M059J (cell line): ENCODE measurements at places on chromosomes 13 and 19. TPM values are rescaled to one million over a fixed set of nuclear protein-coding genes. Genes with fewer than 3 reads are reported as not detected.

The MISP gene
- 0.37 and 0.79 TPM in 2 replicates for total RNA-seq

The OR4F17 gene
- total RNA-seq, result not detected in 2 replicates

The NLRP5 gene
- total RNA-seq, result not detected in 2 replicates

The HSD17B14 gene
- 20.9 and 22.7 TPM in 2 replicates for total RNA-seq

The TEX101 gene
- total RNA-seq, result not detected in 2 replicates

The NKPD1 gene
- total RNA-seq, result not detected in 2 replicates

The RETN gene
- total RNA-seq, result not detected in 2 replicates

GRCh38 chr19:39194832-39195542 lies 1.8 kb upstream of the NCCRP1 start:
- DNase-seq, result peak; percentile 36

DNA sequence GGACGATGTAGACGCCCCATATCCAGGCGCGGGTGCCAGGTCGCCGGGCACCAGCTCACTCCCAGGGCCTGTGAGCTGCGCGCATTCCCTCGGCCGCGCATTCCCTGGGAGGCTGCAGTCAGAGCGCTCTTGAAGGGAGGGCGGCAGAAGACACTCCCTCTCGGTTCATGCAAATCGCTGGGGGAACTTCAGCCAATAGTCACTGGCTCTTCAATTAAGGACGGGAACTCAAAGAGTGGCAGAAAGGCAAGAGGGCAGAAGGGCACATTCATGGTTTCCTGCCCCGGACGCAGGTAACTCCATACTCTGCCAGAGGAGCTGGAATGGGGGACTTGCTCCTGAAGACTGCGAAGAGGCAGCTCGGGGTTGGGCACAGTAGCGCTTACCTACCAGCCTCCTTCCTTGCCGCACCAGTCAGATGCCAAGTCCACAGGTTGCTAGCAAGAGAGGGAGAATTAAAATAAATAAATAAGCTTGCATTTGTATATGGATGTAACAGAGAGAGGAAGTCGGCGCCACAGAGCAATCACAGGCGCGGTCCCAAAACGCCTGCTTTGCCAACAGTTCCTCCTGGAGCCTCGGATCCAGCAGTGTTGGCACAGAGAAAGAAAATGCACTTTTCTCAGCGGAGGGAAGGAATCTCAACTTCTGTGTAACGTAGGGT lies 459 bp downstream of the PCDH20 start:
- DNase-seq, result peak; percentile 0

GRCh38 chr13:107216046-107216755 lies 648.3 kb upstream of the ARGLU1 start:
- DNase-seq, result no peak

- DNase-seq, result peak; percentile 6
Measured at GRCh38 chr13:61128850-61129645, 286.6 kb downstream of the PCDH20 start.

DNA sequence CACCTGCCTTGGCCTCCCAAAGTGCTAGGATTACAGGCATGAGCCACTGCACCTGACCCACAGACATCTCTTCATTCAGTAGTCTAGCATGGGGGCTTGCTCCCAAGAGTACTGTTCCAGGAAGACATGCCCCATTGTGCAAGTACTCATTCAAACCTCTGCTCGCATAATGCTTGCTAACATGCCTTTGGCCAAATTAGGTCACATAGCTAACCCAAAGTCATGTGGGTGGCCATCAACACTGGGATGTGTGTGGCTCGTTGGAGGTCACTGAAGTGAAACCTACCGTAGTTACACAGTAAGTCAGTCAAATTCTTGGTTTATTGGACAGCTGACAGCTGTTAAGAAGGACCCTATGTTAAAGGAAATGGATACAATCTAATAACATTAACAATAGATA lies 20.3 kb downstream of the RFXAP start:
- DNase-seq, result no peak

DNA sequence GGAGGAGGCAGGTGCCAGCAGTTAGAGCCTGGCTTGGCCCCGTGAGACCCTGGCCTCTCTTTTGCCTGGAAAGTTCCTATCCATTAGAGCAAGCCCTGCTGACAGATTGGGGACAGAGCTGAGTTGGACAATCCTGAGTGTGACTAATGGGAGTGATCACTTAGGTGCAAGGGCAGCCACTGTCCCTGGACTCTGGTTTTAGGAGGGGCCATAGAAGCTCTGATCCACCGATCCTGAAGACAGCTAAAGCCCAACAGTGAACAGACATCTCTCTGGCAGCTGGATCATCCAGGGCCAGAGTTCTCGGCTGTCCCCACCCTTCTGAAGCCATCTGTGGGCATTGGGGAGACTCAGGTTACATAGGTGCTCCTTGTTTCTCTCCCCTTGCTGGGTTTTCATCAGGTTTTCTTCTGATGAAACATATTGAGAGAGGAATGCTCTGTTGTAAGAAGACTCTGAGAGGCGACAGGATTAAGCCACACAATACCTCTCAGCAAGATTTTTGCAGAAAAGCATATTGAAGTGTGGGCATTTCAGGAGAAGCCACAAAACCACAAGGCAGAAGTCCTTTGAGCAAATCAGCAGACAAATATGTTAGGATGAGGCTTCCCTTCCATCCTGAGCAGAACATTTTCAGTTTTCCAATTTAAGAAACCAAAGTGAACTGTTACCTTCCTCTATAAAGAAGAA lies 288.0 kb upstream of the MAB21L1 start:
- peak; percentile 80 for DNase-seq

- DNase-seq, result no peak
Measured at GRCh38 chr19:1754636-1755466, 1.5 kb downstream of the ONECUT3 start.

DNA sequence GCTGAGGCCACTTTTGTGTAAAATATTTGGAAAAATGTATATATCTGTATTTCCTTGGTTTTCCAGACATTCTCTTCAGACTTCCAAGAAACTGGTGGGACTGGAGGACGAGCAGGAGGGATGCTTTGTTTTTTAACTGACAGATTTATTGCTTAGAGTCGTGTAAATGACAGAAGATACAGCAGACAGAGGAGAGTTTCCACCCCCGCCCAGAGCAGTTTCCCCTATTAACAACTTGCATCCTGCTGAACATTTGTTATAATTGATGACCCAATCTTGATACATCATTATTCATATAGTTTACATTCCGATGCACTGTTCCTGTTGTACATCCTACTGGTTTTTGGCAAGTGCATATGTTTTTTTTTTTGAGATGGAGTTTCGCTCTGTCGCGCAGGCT lies 7.1 kb upstream of the DOCK6 start:
- no peak for DNase-seq

- peak; percentile 52 for DNase-seq
Measured at GRCh38 chr19:34171539-34171876, 796 bp upstream of the LSM14A start.

- peak; percentile 24 for DNase-seq
Measured at GRCh38 chr13:72726726-72727416, 558 bp downstream of the MZT1 start.

DNA sequence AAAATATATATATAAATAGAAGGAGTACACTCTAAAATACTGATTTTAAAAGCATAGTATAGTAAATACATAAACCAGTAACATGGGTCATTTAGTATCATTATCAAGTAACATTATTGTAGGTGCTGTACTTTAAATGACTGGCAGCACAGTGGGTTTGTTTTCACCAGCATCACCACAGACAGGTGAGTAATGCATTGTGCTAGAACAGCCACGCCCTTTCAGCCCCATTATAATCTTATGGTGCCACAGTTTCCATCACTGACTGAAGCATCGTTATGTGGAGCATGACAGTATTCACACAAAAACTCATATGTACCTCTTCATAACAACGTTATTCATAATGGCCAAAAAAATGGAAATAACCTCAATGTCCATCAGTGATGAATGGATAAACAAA lies 88.3 kb downstream of the DHRS12 start:
- no peak for DNase-seq

DNA sequence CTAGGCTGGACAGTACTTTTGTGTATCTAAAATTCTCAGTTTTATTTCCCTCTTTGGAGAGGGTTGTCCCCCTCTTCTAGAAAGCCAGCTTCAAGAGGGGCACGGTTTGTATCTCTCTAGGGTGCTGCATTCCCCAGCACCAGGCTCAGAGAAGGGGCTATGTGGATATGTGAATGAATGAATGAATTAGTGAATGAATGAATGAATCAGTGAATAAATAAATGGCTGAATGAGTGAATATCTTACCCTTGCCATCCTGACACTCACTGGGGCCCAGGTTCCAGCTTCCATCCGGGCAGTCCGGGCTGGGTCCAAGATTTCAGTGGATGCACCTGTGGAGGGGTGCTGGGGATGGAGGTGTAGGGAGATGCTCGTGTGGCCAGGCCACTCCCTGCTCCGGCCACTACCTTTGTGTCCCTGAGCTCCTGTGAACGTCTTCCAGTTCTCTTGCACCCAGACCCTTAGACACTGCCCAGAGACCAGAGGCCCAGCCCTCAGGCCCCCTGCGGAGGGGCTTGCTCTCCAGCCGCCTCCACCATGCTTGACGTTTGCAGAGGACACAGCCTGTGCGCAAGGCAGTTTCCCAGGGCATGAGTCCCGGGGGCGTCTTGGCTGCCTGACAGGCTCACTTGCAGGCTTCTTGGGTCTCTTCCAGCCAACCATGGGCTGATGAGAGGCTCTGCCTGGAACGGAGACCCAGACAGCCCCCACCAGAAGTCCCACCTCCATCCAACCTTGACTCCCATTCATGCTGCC lies 2.8 kb upstream of the KCNN1 start:
- no peak for DNase-seq

GRCh38 chr19:13036366-13036976 lies 41.2 kb downstream of the NFIX start:
- DNase-seq, result peak; percentile 97

DNA sequence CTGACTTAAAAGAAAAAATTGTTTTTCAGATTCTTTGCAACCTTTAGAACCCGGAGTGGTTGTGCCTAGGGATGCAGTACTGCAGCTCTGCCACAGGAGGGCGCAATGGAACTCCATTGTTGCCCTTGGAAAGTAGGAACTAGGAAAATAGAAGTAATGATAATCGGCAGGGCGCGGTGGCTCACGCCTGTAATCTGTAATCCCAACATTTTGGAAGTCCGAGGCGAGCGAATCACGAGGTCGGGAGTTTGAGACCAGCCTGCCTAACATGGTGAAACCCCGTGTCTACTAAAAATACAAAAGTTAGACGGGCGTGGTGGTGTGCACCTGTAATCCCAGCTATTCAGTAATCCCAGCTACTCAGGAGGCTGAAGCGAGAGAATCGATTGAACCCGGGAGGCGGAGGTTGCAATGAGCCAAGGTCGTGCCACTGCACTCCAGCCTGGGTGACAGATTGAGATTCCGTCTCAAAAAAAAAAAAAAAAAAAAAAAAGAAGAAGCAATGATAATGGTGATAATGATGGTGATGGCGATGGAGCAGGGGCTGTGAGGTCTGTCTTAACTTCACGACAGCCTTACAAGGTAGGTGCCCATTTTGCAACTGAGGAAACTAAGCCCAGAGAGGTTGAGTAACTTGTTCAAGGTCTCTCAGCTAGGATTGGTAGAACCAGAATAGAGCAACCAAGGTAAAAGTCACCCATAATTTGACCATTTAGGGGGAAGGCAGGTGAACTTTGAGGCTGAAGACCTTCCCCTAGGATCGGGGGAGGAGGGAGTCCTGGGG lies 5.5 kb upstream of the ADAMTS10 start:
- DNase-seq, result peak; percentile 67

DNA sequence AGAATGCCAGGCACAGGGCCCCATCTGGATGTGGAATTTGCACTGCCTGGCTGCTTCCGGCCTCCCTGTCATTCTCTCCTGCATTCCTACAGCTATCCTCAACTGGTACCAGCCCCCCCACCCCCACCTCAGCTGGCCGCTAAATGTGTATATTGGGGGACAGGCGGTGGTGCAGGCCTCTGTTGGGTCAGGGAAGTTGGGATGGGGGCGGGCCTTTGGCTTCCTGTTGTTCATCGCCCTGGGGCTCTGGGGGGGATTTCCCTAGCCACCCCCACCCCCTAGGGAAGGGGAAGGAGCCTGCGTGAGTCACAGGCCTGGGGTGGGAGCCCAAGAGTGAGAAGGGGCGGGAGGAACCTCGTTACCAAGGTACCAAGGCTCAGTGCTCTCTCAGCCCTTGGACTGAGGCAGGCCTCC lies 10.6 kb downstream of the POU2F2 start:
- peak; percentile 98 for DNase-seq
